ENCODE measurements at places on chromosomes 5 and 9.
A peak's percentile ranks its signal among the peaks of the same experiment; 100 is the strongest.

DNA sequence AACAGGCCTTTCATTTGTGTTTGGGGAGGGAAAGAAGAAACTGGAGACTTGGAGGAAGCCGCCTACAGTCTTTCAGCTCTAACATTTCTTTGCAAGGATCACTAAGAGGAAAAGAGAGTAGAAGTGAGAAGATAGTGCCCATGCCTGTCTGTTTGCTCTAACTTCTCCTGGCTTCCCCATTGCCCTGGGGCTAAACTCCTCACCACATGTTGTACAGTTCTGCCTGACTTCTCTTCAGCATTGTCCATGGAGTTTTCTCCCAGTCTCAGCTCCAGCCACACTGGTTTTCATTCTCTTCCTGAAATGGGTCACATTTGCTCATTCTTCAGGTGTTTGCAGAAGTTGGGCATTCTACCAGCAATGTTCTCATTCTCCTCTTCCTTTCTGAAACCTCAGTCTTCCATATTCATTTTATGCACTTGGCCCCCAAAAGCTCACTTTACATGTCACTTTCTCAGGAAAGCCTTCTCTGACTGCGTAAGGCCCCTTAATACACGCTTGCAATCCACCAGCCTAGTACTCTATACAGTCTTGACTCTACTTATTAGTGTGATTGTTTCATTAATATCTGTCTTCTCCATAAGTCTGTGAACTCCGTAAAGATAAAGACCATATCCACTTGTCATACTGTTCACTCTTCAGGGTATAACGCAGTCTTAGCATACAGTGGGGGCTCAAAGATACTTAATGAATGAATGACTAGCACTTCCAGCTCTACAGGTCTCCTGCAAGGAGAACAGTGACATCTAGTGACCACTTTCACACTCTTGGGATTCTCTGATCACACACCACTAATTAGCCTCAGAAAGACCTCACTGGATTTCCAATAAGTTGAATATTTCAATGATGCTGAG is 40.2 kb upstream of the TRIM32 start:
- DNase-seq = no peak

- DNase-seq = no peak
Measured at GRCh38 chr9:3648722-3649246, 123.0 kb upstream of the RFX3 start.

GRCh38 chr5:121870489-121870888 is 18.8 kb downstream of the FTMT start:
- no peak for DNase-seq

GRCh38 chr9:111601237-111602018 is 2.0 kb upstream of the PTGR1 start:
- no peak for DNase-seq

DNA sequence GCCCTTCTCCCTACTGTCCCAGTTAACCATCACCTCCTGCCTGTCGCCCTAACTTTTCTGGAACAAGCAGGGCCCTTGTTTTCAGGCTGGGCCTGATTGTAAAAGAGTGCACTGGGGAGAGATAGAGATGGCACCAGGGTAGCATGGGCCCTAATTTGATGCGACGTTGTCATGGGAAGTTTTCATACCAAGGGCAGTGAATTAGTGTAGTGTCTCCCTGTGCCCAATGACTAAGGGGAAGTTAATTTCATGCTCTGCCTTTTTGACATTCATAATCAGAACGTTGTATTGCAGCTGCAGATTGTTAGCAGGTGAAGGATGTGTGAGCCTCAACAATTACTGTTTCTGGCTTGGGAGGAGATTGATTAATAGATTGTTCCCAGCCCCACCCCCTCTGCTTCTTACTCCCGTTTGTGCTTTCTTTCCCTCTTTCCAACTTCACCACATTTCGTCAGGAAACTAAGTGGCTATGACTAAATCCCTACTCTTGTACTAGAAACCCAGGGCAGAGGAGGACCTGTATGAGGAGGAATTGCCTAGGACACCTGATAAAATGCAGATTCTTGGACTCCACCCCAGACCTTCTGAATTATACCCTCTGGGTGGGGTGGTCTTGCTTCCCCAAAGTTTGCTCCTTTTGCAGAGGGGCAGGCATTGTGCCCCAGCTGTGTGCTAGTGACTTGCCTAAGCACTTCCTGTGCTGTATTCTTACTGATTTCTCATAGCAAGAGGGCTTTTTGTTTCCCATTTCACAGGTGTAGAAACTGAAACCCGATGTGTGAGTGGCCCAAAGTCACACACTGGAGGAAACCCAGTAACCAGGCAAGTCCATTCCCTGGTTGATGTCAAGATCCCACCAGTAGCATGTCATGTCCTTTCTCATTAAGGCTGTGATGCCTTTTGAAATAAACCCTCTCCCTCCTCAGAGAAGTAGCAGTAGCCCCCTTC is 56.3 kb downstream of the DAB2IP start:
- no peak for DNase-seq

DNA sequence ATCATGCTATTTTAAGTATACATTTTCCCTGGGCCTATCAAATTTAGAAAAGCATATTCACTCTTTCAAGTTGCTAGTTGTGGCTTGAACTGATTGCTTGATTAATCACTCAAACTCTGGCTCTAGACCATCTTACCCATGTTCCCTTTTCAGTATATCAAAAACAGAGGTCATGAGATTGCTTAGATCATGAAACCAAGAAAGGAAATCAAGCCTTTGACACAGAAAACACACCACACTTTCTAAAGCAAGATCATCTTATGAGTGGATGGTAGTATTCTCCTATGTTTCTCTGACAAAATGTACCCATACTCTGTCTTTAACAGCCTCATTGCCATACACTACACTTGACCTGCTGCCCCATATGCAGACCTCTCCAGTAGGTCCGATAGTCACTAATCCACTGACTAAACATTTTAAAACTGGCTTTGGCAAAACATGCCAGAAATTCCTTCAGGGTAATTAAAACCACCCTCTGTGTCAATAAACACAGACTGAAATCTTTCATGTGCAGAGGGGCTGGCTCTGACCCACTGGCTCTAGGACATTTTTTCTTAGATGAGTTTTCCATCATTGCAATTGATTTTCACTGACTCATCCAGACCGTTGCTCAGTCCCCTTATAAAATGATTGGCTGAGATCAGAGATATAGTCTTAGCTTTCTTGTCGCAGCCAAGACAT is 18.2 kb downstream of the PPP2R2B start:
- DNase-seq = no peak

DNA sequence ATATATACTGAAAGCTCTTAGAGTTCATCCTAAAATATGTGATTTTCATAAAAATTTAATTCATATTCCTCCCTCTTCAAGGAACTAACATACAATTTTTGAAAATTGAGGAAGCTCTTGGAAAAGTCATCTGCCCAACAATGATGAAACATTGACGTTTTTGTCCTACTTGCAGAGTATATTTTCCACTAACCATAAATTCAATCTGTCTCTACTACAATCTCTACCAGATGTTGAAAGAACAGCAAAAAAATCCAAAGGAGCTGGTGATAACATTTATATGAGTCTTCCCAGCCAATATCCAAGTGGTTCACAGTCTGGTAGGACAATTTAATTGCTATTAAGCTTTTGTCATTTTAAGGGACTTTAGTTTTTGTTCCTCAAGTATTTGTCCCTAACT is 81.1 kb upstream of the NR3C1 start:
- DNase-seq = no peak

DNA sequence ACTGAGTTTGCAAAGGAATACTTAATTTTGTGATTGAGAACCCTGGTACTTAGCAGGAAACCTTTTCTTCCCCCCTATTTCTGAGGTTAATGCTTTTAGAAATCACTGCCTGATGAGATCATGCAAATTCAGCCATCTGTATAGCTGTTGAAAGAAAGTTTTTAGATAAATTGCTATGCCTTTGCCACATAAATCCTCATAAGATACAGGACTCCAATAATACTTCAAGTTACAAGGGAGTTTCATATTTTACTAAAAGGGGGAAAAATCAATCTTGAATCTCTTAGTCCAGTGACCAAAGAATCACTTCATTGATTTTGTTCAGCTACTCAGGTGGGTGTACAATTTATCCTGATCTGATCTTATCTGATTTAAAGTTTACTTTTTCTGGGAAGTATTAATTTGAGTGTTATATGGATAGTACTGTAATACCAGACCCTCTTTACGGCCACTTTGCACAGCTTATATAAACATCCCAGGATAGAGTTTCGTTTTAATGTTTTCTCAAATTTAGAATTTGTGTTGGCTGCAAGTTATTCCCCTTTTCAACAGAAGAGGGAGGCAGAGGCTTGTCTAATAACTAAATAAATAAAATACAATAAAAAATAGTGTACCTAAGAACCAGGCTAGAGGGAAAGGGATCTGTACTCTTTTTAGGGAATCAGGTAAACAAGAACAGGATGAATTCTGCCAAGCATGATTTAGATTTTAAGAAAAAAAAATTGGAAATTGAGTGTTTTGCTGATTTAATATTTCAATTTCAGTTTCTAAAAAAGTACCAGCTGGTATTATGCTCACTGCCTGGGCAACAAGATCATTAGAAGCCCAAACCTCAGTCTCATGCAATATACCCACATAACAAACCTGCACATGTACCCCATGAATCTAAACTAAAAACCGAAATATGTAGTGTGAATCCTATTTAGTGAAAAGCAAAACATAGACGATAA is 69.1 kb downstream of the PSAT1 start:
- no peak for DNase-seq

GRCh38 chr9:34796924-34797323 is 87.0 kb upstream of the CCL21 start:
- DNase-seq = peak; percentile 1

DNA sequence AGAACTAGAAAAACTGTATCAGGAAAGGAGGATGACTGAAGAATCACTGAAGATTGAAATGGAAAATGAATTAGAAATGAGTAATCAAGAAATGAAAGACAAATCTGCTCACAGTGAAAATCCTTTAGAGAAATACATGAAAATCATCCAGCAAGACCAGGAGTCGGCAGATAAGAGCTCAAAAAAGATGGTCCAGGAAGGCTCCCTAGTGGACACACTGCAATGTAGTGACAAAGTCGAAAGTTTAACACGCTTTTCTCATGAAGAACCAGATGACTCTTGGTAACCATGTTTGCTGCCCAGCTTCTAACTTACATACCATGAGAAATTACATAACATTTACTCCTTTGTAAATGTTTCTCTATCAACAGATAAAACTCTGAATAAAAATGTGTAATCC is 37.1 kb downstream of the CPLANE1 start:
- no peak for DNase-seq

DNA sequence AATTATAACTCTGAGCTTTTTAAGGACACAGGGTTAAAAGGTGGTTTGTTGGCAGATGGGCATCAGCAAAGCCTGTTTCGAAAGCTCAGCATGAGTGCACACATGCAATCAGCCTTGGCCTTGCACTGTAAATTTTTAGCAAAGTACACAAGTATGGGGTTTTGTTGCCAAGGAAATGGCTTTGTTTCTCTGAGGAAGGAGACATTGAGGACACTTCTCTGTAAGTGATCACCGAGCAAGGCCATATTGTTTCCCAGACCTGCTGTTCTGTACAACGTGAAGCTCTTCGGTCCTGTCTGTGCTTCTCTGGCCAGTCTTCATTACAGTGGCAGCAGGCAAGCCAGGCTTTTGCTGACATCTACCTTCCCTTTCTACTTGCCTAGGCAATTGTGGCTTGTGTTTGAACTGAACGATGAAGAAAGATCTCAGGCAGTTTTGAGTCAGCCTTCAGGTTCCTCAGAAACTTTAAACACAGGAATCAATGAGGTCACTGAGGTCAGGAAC is 27.9 kb upstream of the GLRX start:
- no peak for DNase-seq

GRCh38 chr5:178130576-178131445 is at the start of gene RMND5B:
Gene RMND5B (plus strand): TSS chr5:178131014. CDS start chr5:178138120, 7,106 bp downstream.
- DNase-seq = peak; percentile 77
